Activated naive CD8-positive, alpha-beta T cell treated with anti-CD3 and anti-CD28 coated beads for 36 hours (primary cell): ENCODE measurements at places on chromosomes 3 and 15.

- DNase-seq: no peak
Observed at GRCh38 chr3:118412503-118412902, 622.1 kb downstream of the IGSF11 start.

- no peak for DNase-seq
Observed at GRCh38 chr3:46397111-46397510, 9.8 kb downstream of the CCR5AS start.

DNA sequence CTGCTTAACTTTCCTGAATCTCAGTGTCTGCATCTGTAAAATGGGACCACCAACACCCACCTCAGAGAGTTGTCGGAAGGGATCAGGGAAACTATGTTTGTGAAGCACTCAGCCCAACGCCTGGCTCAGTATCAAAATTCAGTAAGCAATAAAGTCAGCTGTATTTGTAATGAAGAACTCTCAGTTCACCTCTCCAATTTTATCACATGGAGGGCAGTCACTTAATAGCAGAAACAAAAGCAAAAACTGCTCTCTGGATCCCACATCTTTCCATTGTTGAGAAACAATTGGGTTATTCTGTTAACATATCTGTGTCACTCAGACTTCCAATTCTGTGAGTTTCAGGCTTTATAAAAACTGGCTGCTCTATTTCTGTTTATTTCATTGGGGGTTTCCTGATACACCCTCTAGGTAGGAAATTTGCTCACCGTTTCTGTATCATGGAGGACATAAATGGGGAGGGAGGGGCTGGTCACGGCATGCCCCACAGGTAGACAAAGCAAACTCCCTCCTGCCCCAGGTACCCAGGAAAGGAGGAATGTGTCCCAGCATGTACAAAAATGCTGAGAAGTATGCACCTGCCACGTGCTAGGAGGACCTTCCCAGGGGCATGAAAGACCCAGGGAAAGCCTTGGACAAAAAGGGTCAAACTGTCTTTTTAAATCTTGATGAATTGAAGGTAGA is 81.4 kb upstream of the LMOD3 start:
- no peak for DNase-seq

- no peak for DNase-seq
Observed at GRCh38 chr3:74273555-74274402, 340.7 kb downstream of the CNTN3 start.

- DNase-seq: no peak
Observed at GRCh38 chr3:28645149-28645548, 296.5 kb upstream of the AZI2 start.

- DNase-seq: no peak
Observed at GRCh38 chr3:17009826-17010225, 125.1 kb downstream of the PLCL2 start.

DNA sequence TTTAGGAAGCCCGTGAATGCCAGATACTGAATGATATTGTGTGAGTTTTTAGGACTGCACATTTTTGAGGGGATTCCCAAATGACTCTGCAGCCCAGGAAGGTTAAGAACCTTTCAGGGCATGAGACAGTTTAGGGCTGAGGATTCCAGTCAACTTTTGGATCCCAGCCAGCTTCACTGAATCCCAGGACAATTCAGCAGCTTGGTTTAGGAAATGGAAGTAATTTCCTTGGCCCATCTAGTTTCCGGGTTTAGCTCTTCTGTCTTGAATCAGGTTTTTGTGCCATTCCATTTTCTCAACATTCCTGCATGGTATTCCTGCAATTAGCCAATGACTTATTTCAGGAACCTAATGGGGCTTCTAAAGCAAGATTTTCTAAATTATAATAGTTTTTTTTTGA is 253.9 kb downstream of the LSAMP start:
- DNase-seq: no peak

- no peak for DNase-seq
Observed at GRCh38 chr3:155356594-155357370, 63.3 kb upstream of the STRIT1 start.

DNA sequence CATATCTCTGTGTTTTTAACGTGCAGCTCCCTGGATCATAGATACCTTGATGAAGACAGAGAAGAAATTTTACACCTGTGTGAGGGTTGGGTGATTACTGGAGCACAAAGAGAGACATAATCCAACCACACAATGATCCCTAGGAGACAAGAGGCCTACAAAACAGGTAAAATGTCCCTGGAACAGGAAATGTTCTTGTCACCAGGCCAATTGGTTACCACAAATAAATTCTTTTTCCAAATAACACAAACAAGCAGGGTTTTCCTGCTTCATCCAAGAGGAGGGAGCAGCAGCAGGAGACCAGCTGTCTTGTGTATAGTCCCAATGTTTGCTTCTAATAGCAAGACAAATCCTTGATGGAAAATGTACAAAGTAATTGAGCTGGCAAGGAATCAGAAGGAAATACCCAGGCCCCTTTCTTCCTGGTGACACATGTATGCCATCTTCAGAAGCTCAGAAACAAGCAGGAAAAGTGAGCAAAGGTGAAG is 1.4 kb downstream of the MGLL start:
- no peak for DNase-seq

GRCh38 chr3:186367631-186368030 is 5.6 kb upstream of the DGKG start:
- DNase-seq: no peak

- DNase-seq: no peak
Observed at GRCh38 chr3:65625305-65625704, 413.4 kb downstream of the MAGI1 start.

DNA sequence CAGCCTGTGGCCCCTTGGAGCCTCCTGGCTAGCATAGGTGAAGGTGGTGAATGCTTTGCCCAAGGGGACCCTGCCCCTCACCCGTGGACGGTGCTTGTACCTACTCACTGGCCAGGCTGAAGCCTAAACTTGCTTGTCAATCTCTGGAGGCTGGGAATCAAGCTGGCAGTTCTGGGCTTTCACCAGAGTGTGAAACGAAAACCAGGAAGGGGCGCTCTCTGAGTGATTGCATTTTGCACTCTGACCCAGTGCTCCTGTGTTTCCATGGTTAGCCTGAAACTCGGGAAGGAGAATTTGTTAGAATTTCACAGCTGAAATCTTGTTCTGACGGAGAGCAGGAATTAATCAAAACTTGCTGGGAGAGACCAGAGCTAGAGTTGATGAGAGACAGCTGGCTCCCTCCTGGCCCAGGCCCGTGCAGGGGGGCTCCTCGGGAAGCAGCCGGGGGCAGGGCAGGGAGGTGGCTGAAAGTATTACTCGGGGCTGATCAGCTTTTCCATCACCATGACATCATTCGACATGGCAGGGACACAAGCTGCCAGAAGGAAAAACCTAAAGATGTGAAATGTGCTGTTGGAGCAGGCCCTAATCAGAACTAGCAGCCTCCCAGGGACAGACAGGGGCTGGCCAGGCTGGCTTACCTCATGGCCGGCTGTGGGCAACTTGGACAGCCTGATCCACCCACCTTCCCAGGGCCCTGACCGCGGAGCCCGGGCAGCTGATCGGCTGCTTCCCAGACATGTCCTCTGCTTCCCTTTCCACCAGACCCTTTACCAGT is 323.6 kb upstream of the CTDSPL start:
- DNase-seq: no peak

GRCh38 chr3:115019900-115020299 is 127.2 kb downstream of the ZBTB20 start:
- no peak for DNase-seq

GRCh38 chr3:105365391-105366325 is 1.1 kb upstream of the ALCAM start:
- no peak for DNase-seq

GRCh38 chr3:39707314-39707909 is 102.0 kb upstream of the MYRIP start:
- DNase-seq: no peak

DNA sequence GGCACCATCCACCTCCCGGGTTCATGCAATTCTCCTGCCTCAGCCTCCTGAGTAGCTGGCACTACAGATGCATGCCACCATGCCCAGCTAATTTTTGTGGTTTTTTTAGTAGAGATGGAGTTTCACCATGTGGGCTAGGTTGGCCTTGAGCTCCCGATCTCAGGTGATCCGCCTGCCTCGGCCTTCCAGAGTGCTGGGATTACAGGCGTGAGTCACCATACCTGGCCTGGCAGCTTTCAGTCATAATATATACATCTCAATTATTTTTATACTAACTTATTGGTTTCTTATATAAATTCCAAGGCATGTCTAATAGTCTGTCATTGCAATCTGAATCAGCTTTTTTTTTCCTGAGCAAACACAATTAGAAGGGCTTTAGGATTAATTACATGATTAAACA is 74.0 kb upstream of the CCNL1 start:
- no peak for DNase-seq

DNA sequence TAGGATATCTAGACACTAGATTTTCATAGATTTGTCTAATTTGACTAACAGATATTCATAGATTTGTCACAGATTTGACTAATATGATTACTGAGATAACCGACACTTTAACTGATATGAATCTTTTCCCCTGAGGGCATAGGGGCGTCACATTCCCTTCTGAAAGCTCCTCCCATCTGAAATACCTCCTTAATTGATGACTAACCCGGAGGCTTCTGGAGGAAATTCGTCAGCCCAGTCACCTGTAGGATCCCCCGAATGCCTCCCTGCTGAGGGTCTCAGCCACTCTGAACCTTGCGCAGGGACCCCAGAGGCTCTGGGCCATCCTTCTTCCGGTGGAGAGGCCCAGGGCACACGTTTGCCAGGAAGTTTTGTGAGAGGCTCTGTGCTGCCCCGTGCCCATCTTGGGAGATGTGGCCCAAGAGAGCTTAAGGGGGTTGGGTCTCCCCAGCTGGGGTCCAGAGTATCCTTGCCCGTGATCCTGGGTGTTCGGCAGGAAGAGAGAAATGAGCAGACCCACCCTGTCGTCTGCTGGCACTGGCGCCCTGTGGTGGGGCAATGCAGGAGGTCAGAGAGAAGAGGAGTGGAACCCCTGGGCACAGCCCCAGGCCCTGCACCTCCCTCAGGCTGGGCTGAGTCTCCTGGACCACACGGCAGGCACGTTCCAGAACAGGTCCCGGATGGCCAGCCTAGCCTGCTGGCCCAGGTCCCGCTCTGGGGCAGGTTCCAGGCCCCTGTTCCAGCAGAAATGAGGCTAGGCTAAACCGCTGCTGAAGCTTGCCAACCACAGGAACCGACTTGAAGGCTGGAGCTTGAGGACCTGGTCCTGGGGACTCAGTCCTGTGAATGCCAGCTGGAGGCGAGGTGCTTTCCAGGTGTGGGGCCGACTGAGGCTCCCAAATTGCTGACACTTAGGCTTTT is 1.7 kb downstream of the PLA2G4D start:
- no peak for DNase-seq

DNA sequence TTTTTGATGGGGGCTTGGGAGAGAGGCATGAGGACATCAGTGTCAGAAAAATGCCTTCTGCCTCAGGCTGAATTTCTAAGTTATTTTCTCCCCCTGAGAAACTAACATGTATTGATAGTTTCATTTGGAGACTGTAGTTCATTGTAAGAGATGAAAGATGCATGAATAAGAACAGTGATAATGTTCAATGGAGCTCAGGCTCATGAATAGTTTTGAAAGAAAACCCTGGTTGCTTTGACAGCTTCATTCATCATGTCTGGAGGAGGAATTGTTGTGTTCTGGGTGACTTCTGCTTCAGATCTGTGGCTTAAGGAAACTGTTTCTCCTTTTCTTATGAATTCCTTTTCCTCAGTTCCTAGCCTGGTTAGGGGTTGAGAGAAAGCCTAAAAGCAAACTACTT is 204.0 kb upstream of the LRRC3B start:
- no peak for DNase-seq

DNA sequence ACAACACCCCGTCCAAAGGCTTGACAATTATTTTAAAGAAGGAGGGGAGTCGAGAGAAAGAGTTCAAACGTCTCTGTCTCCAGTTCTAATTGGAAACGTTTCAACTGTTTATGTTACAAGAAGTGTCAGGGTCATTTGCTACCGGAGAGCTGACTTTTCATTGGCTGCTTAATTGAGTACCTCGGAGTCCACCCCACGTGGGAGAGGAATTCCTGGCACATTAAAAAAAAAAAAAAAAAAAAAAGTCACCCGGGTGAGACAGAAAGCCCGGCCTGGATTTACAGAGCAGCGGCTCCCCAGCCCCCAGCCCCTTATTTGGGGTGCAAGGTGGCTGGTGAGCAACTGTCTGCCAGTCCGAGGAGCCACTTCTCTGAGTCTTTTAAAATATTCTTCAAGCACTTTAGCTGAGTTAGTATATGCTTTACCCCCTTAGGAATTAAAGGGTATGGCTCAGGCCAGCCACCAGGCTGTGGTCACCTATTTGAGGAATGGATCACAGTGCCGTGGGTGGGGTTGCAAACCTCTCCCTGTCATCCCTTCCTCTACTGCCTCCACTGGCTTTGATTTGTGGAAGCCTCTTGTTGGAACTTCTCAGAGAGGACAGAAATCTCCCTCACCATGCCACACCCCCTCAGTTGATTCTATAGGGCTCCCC is 3.9 kb upstream of the TLE3 start:
- DNase-seq: no peak

DNA sequence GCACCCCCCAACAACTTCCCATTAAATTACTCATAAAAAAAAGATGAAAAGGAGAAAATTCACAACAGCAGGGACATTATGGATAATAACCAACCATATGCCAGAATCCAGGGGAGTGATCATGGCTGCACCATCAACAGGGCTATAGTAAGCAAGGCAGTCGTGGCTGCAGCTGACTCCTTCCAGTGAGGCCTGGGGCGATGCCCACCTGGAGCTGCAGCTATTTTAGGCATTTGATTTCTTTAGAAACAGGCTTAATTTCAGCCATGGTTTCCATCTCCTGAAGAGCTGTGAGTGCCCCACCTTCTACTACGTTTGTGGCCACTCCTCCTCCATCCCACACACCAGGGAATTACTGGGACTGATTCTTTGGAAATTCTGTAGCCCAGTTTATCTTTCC is 84.0 kb downstream of the MINAR1 start:
- no peak for DNase-seq

DNA sequence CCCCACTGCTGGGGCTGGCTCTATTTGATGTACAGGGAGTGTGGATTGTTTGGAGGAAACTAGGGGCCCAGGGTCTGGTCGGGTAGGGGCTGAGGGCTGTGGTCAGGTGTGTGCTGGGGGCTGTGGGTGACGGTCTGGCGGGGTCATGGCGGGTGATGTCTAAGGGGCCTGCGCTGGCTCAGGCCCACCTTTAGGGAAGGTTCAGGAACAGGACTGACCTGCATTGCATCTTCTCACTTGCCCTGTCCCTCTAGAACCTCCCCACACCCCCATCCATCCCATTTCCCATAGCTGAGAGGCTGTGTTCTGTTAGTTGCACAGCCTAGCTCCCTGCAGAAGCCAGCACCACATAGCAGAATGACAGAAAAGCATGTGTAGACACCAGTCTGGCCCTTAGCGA is 39.1 kb downstream of the SCN5A start:
- no peak for DNase-seq

GRCh38 chr15:66815318-66815717 is 113.3 kb downstream of the SMAD6 start:
- DNase-seq: no peak

- no peak for DNase-seq
Observed at GRCh38 chr3:162170581-162170980, 674.0 kb downstream of the OTOL1 start.

DNA sequence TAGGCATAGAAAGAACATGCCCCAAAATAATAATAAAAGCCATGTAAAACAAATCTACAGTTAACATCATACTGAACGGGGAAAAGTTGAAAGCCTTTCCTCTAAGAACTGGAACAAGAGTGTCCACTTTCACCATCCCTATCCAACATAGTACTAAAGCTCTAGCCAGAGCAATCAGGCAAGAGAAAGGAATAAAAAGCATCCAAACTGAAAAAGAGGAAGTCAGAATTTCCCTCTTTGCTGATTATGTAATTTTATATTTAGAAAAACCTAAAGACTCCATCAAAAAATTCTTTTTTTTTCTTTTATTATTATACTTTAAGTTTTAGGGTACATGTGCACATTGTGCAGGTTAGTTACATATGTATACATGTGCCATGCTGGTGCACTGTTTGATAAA is 661.6 kb upstream of the CBLB start:
- DNase-seq: no peak
